ENCODE measurements at places on chromosomes 4 and X. TPM values are rescaled to one million over a fixed set of nuclear protein-coding genes. Genes with fewer than 3 reads are reported as not detected.

The MOB1B gene
- 8.3 TPM for total RNA-seq

The ARFIP1 gene
- total RNA-seq = 29.1 TPM

The BGN gene
- total RNA-seq = 0.69 TPM

The TAF7L gene
- 1.3 TPM for total RNA-seq

The CHRDL1 gene
- 56.2 TPM for total RNA-seq

The ZNF718 gene
- total RNA-seq = 6.9 TPM

The GCNA gene
- total RNA-seq = 0.52 TPM

The PDE5A gene
- total RNA-seq = 1.2 TPM

The MAGEC3 gene
- total RNA-seq = not detected

The TRIM61 gene
- not detected for total RNA-seq

The SMR3B gene
- not detected for total RNA-seq

The ZCCHC18 gene
- 0.63 TPM for total RNA-seq

The SCML2 gene
- total RNA-seq = 2.0 TPM

The NPY1R gene
- 0.40 TPM for total RNA-seq

The RNF128 gene
- total RNA-seq = 1.2 TPM

The PPEF2 gene
- total RNA-seq = not detected

The GJB1 gene
- 0.40 TPM for total RNA-seq

The USP17L26 gene
- not detected for total RNA-seq

The GAB3 gene
- total RNA-seq = 0.14 TPM

The TRAM1L1 gene
- 2.5 TPM for total RNA-seq

The LRAT gene
- total RNA-seq = 0.43 TPM

The GIMD1 gene
- total RNA-seq = not detected

The P2RY10 gene
- not detected for total RNA-seq
